ENCODE measurements at places on chromosomes 7 and 10. TPM values are rescaled to one million over a fixed set of nuclear protein-coding genes. Genes with fewer than 3 reads are reported as not detected.
A peak's percentile ranks its signal among the peaks of the same experiment; 100 is the strongest.

SCIN gene
- total RNA-seq: not detected

- DNase-seq: no peak
Observed at GRCh38 chr10:132591166-132591971, 53.8 kb downstream of the INPP5A start.

RSU1 gene
- 67.3 TPM for total RNA-seq

DNA sequence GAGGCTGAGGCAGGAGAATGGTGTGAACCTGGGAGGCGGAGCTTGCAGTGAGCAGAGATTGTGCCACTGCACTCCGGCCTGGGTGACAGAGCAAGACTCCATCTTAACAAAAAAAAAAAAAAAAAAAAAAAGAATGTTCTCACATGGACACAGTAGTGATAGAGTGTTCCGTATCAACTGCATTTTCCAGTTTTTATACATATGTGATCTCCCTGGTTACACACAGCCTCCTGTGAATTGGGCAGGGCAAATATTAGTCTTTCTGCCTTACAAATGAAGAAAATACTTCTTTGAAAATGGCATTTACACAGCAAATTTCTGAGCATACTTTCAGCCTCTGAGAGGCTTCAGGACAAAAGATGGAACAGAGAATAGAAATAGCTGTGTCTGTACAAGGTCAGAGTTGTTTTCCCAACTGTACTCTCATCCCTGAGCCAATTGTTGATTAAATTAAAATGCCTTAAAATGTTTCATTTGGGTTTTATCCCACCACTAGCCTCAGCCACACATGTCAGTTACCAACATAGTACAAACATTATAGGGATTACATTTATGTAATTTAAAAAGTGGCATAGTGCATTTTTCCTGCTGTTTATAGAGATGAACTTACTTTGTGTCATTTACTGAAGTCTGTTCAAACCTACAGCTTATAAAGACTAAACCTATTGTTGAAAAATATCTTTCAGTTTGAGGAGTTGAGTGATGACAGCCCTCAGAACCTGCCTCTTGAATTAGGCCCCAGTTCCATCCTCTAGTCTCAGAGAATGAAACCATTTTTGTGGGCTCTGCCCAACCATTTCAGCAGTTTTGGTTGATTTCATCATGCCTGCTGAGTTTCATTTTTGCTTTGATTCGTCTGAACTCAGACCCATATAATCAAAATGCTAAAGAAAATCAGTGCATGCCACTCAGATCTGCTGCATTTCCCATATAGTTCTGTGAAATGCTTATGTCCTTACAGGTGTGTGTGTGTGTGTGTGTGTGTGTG lies 609.4 kb upstream of the C7orf33 start:
- no peak for DNase-seq

PAPSS2 gene
- total RNA-seq: 25.9 TPM

KLHL7 gene
- 28.4 TPM for total RNA-seq

CPVL gene
- 167 TPM for total RNA-seq

DNA sequence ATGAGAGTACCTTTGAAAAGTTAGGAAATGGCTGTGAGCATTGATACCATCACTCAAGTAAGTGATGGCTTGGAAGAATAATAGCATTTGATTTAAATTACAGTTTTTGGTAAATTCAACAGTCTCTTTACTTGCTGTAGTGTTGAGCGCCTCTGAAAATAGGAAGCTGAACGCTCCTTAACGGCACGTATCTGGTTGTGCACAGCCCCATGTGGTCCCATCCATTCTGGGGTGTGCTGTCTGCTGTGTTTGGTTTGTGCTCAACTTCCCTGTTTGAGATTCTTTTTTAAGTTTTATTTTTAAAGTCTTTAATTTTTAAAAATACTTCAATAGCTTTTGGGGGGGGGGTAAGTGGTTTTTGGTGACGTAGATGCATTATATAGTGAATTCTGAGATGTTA lies 51.5 kb downstream of the DNAJB6 start:
- DNase-seq: no peak

- DNase-seq: no peak
Observed at GRCh38 chr7:80659120-80660055, 20.9 kb downstream of the CD36 start.

FZD8 gene
- total RNA-seq: 19.9 TPM

IMPDH1 gene
- total RNA-seq: 75.8 TPM

DNA sequence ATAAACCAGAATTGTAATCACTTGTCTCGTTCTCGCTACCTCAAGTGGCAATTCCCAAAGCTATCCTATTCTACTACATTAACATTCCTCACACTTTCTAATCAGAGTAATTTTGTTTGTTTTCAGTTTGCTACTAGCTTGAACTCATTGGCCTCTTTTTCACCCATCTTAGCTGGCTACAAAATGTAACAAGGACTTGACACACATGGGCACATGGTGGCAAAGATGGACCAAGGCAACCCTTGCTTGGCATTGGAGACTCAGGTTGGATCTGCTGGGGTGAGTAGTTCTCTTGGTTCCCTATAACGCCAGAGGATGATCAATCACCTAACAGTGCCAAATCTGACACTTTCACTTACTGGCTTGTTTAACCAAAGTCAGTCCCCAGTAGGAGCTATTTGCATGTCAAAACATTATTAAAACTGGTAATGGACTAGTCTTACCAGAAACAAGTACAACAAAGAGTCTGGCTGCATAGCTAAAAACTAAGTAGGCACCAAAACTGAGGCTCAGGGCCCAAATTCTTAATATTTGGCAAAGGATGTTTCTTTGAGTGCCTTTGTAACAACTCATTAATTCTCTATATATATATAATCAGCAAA lies 1.9 kb downstream of the USP6NL start:
- no peak for DNase-seq

DNA sequence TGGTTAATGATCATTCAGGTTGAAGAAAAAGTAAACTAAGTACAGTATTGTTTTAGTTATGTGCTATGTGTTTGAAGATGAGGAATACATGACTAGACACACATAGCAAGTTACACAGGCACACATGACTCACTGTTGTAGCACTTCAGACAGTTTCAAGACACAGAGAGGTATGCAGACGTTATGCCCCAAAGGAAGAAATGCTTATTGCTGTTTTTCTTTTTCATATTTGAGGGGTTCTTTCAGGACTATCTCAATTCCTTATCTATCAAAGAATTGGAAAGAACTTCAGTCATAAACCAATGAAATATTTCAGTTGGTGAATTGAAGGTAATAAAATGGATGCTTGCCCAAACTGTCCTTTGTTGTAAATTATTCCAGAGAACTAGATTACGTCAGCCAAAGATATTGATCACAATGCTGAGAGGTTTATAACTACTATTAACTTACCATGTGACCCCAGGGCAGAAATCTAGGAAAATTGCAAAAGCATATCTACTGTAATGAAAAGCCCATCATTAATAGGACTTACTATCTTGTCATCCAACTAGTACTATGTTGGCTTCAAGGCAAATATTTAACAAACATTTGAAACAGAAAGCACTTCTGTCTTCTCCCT lies 61.2 kb upstream of the CAPZA2 start:
- no peak for DNase-seq

- DNase-seq: no peak
Observed at GRCh38 chr7:71362240-71362639, 230.3 kb downstream of the GALNT17 start.

GRCh38 chr10:52390388-52390787 lies 76.3 kb downstream of the DKK1 start:
- DNase-seq: no peak

DNA sequence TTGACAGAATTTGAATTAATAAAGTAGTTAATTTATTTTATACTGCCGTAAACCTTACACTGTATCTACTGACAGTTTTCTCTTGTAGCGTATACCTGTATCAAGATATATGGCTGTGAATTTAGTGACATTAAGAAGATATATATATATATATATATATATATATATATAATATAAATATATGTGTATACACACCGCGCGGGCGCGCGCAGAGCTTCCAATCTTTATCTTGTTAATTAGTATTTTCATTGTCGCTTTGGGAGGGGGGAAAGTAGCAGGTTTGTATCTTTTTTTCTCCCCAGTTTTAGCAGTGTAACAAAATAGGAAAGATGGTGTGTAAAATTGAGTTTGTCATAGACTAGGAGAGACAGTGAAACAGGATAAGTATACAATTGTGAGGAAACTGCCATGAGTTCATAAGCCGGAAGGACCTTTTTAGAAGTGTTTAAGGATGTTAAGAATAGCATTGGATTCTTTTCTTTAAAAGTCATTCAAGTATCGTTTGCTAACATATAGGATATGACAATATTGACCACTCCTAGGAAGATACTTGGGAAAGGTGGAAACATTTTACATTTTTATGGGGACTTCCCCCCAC lies 2.0 kb downstream of the PLEKHA1 start:
- no peak for DNase-seq

GRCh38 chr7:128937647-128938543 lies at the start of gene IRF5:
TSS of gene IRF5 (plus strand) at chr7:128937927. CDS start at chr7:128942082, 4,155 bp downstream.
- peak; percentile 93 for DNase-seq

LRIT1 gene
- total RNA-seq: not detected

DNA sequence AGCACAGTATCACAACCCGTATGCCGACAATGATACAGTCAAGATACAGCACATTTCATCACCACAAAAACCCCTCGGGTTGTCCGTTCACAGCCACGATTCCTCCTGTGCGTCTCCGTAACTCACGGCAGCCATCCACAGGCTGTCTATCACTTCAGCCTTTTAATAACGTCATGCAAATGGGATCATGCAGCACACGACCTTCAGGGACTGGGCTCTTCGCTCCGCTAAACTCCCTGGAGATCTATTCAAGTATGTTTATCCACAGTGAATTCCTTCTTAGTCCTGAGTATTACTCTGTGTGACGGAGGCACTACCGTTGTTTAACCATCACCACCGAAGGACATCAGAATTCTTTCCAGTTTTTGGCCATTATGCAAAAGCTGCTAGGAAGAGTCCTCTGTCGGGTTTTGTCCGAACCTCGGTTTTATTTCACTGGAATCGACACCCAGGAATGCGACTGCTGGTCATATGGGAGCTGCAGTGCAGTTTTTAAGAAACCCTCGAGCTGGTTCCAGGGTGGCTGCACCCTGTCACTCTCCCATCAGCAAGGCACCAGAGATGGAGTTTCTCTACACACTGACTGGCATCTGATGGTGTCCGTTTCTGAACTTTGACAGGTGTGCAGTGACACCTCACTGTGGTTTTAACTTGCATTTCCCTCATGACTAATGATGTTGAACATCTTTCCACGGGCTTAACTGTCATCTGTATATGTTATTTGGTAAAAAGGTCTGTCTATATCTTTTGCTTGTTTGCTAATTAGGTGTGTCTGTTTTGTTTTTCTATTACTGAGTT lies 193.6 kb downstream of the MAD1L1 start:
- peak; percentile 45 for DNase-seq

GRCh38 chr7:81383846-81384245 lies 386.0 kb downstream of the HGF start:
- DNase-seq: no peak

CALHM1 gene
- total RNA-seq: not detected

- DNase-seq: no peak
Observed at GRCh38 chr10:65350611-65351010, 1575.2 kb upstream of the LRRTM3 start.

- DNase-seq: no peak
Observed at GRCh38 chr7:7761340-7761973, 43.0 kb upstream of the RPA3 start.

Data from spleen (tissue), 13 donors.